ENCODE measurements at places on chromosomes 5 and 9.

GRCh38 chr9:9299134-9299533, 1313.7 kb downstream of the PTPRD start:
- DNase-seq, result no peak

DNA sequence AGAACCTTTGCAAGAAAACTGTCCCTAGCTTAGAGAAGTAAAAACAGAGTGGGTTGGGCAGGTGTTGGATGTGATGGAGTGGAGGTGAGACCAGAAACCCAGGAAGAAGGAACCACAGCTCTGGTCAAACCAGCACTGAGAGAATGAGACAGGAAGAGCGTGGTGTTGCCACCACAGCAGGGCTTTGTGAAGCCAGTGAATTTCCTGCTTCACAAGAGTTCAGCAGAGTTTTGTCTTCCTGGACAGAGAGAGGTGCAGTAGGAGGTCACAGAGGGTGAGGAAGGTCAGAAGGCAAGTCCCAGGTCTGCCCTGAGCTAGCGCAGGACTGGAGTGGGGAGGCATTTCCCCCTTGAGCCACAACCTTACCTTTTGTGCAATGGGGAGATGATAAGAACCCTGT, 2306.2 kb upstream of the ACO1 start:
- no peak for DNase-seq

GRCh38 chr5:177132136-177133095, 1.2 kb upstream of the NSD1 start:
- no peak for DNase-seq

GRCh38 chr9:431701-432100, 217.0 kb downstream of the DOCK8 start:
- DNase-seq, result no peak

GRCh38 chr9:97717866-97718265, 20.7 kb upstream of the XPA start:
- no peak for DNase-seq
